HT-29 (cell line): ENCODE measurements at places on chromosomes 7 and 10. TPM values are rescaled to one million over a fixed set of nuclear protein-coding genes. Genes with fewer than 3 reads are reported as not detected.
A peak's percentile ranks its signal among the peaks of the same experiment; 100 is the strongest.

DNA sequence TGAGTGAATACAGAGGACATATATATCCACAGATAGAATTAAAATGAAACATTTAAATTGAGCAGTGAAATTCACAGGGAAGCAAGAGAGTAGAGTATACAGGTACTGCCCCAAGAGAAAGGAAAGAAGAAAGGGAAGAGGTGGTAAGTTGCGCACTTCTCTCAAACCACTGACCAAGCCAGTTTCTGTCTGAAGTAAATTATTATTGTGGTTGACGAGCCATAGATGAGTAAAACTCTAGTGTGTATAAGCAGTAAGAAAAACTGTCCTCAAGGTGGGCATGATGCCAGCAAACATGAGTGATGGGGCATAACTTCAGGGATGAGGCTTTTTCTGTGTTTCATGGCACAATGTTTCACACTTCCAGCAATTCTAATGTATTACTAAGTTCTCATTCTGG lies 4.4 kb upstream of the BET1 start:
- DNase-seq = no peak

DNA sequence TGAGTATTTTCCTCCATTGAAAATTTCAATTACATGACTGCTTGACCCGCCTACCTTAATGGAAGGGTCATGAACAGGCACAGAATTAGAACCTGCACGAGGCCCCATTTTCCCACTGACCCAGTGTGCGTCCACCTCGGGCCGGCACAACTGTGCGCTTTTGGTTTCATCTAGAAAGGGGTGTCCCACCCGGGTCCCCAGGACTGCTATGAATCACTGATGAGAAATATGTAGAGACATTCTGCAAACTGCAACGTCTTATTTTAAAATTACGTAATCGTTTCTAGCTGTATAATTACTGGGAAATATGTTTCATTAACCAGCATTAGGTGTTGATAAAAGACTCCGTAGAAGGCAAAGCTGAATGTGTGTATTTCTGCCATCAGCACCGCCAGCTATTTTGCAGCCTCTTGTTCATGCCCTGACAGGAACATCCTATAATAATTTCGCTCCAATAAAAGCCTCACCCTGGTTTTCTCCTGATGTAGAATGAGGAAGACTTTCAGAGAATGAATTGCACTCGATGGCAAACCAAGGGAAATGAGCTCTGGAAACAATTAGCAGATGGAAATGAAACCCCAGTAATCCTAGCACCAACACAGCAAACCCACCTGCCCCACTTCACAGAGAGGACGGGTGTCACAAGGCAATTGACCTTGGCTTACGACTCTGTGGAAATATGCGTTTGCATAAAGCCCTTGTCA lies 562.1 kb downstream of the DNAJB6 start:
- no peak for DNase-seq

DNA sequence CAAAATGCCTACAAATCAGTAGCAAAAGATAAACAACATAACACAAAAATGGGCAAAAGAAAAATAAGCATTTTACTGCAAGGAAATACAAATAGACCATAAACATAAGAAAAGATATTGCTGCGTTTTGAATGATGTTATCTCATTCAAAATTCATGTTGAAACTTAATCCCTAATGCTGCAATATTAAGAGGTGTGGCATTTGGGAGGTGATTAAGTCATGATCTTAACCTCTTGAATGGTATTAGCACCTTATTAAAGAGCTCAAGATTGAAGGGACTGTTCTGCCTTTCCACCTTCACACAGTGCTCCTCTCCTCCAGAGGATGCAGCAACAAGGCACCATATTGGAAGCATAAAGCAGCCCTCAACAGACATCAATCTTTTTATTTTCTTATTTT lies 12.4 kb upstream of the TNKS2 start:
- DNase-seq = no peak

- DNase-seq = no peak
Observed at GRCh38 chr7:38902449-38902848, 6.5 kb downstream of the VPS41 start.

GRCh38 chr10:131816941-131817700 lies 83.7 kb upstream of the PPP2R2D start:
- no peak for DNase-seq

- DNase-seq = no peak
Observed at GRCh38 chr7:139948587-139949335, 114.0 kb downstream of the PARP12 start.

DNA sequence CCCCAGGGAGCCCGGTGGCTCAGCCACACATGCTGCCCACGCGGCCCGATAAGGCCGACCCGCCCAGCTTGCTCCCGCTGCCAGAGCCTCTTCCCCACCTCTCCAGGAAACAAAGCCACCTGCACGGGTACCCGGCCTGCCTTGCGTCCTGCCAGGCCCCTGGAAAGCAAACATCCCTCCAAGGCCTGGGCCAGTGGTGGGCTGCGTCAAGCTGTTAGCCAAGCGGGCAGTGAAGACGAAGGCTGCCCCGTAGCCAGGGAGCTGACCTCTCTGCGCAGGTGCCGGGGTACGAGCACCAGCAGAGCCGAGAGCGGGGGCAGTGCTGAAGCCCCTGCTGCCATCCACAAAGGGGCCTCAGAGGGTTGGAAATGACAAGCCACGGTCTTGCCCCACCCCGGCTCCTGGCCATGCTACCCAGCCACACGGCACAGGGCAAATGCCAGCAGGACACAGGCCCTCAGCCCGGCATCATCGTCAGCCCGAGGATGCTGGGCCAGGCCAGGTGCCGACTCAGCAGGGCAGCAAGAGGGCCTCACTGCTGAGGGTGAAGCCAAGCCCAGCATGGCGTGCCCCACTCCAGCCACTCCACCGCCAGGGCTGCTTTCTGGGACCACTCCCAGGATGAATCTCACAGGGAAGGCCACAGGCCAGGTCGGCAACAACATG lies 140.0 kb downstream of the PTPRN2 start:
- no peak for DNase-seq

- DNase-seq = no peak
Observed at GRCh38 chr10:26448706-26449435, 10.7 kb downstream of the APBB1IP start.

DNA sequence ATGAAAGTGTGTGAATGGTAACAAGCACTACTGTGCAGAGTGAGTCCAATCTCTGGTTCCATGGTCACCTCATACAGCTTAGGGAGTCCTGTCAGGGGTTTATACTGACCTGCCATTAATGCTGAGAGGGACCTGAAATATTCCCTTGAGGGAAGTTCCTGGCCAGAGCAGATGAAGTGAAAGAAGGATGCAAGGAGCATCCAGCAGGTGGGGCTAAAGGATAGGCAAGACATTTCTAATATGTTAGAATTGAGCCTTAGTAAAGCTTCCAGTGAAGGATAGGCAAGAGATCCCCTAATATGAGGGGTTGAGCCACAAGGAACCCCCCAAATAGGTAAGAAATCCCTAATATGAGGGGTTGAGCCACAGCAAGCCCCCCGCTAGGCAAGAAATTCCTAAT lies 25.5 kb upstream of the FAM221A start:
- peak; percentile 75 for DNase-seq

DNA sequence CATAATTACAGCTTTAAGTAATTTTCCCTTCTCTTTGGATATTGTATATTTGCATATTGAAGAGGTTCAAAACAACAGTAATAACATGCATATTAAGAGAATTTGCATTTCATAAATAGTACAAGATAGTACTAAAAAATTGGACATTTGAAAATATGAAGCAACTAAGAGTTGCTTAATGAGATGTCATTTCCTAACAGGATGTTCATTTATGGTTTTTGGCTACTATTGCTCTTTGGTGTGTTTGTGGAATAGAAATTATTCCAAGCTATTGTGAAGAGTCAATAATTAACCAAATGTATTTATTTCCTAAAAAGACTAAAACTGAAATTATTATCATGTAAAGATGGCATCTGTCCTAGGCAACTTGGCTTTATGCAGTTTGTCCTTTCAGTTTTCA lies 4.1 kb upstream of the SGCE start:
- no peak for DNase-seq

DNA sequence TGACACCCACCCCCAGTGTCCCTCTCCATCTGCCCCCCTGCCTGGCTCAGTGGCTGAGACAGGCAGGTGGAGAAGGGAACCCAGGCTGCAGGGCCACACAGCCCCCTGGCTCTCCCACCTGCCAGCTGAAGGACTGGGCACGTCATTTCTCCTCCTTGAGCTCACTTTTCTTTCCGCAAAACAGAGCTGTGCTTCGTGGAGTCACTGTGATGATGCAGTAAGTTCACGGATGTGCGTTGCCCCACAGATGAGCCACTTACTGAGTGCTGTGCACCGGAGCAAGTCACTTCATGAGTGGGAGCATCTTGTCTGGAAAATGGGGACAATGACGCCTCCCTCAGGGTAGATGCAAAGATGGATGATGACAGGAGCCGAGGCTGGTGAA lies 2.7 kb downstream of the OPN4 start:
- no peak for DNase-seq

DNA sequence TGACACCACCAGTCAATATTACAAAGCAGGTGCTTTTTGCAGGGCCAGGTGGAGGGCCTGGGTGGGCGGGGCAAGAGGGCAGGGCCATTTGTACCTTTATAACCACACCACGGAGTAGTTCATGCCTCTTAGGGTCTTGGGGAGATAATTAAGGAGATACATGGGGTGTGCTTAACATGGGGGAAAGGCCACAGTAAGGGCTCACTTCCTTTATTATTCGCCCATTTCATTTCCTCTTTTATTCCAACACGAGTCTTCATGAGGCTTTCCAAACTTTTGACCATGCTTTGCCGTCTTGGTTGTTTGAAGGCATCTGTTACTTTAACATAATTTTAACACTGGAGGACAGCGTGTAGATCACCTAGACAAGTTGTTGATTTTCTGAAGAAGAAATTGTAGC lies 33.3 kb upstream of the LYZL2 start:
- no peak for DNase-seq

- no peak for DNase-seq
Observed at GRCh38 chr10:75877877-75878276, 446.5 kb downstream of the LRMDA start.

DNA sequence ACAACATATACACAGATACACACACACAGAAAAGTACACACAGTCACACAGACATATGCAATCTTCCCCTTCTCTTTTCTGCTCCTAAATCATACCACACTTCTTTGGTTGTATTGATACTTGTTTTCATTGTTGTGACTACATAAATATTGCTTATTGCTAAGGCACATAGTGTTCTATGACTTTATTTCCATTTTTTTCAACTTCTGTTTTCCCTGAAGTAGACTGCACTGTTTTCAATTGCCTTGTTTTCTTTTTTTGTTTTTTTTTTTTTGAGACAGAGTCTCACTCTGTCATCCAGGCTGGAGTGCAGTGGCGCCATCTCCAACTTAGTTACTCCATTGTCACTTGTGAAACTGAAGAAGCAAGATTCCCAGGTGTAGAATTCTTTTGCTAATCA lies 10.0 kb upstream of the PRKAR2B start:
- DNase-seq = no peak

DNA sequence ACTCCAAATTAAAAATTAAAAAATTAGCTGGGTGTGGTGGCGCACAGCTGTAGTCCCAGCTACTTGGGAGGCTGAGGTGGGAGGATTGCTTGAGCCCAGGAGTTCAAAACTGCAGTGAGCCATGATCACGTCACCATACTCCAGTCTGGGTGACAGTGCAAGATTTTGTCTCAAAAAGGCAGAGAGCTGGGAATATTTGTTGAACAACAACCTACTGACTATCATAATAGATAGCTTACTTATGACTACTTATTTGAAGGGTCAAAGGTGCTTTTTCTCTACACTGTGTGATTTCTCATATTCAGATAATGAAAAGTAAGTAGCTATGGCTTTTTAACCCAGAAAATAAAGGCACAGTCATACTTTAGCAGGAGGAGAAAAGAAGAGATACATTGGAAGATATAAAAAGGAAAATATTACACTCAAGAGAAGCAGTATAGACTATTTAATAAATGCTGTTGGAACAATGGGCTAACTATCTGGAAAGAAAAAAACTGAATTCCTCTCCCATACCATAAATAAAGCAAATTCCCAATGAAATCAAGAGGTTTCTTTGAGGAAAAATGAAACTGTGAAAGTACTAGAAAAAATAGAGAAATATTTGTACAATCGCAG lies 6.7 kb downstream of the GSDME start:
- no peak for DNase-seq

GRCh38 chr10:108409306-108409705 lies 1244.8 kb upstream of the SORCS1 start:
- no peak for DNase-seq

DNA sequence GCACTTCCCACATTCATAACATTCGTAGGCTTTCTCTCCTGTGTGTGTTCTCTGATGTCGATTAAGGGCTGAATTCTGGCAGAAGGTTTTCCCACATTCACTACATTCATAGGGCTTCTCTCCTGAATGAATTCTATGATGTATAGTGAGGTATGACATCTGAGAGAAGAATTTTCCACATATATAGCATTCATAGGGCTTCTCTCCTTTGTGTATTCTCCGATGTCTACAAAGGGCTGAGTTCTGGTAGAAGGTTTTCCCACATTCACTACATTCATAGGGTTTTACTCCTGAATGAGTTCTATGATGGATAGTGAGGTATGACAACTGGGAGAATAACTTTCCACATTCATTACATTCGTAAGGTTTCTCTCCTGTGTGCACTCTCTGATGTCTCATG lies 15.6 kb downstream of the ZNF12 start:
- DNase-seq = no peak

DNA sequence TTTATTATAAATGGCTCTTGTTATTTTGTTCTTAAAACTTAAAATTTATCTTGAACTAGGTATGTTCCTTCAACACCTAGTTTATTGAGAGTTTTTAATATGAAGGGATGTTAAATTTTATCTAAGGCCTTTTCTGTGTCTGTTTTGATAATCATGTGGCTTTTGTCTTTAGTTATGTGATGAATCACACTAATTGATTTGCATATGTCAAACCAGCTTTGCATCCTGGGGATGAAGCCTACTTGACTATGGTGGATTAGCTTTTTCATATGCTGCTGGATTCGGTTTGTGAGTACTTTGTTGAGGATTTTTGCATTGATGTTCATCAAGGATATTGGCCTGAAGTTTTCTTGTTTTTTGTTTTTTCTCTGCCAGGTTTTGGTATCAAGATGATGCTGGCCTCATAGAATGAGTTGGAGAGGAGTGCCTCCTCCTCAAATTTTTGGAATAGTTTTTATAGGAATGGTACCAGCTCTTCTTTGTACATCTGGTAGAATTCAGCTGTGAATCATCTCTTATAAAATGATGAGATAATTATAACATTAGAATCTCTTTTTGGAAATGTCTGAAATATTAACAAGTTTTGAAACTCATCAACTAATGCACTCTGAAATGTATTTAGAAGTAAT lies 78.7 kb upstream of the AGR3 start:
- no peak for DNase-seq

GRCh38 chr10:131961777-131962662 lies 19.7 kb downstream of the BNIP3 start:
- DNase-seq = no peak

The TBXAS1 gene
- total RNA-seq = 17.2 and 22.8 TPM in 2 replicates

The CEP55 gene
- total RNA-seq = 38.1 and 42.0 TPM in 2 replicates

The UPP1 gene
- 22.5 and 24.3 TPM in 2 replicates for total RNA-seq

The TFPI2 gene
- total RNA-seq = not detected in 2 replicates

The CUBN gene
- under 0.01 TPM in 1 of 2 replicates, not detected in the other for total RNA-seq

The CXCL12 gene
- not detected in 2 replicates for total RNA-seq

The TMEM130 gene
- total RNA-seq = not detected in 2 replicates

The HMX3 gene
- total RNA-seq = not detected in 2 replicates

The PLA2G12B gene
- not detected in 2 replicates for total RNA-seq

The GRID2IP gene
- total RNA-seq = not detected in 2 replicates

The LRRD1 gene
- not detected in 2 replicates for total RNA-seq

The TYW1B gene
- 1.5 and 2.5 TPM in 2 replicates for total RNA-seq

The SCART1 gene
- 0.68 and 2.2 TPM in 2 replicates for total RNA-seq

The CALML3 gene
- not detected in 2 replicates for total RNA-seq

The PPP1R9A gene
- 5.4 and 5.5 TPM in 2 replicates for total RNA-seq

The OR6V1 gene
- total RNA-seq = not detected in 2 replicates
